ENCODE measurements at places on chromosomes 11 and 22.

DNA sequence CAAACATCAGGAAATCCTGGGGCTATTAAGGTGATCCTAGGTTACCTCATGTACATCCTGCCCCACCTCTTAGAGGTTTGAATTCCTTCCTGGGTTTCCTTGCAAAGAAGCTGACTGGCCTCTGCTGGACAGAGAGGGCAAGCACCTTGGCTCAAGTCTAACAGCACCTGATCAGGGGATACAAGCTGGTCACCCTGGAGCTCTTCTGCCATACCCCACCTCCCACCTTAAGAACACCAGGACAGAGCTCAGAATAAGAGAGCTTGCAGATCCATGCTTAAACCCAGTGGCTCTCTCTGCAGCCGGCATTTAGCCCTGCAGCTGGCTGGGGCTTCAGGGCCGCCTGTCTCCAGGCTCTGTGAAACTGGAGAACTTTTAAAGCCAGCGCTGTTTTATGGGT, 386.6 kb upstream of the NARS2 start:
- DNase-seq: no peak

- DNase-seq: peak; percentile 33
These were observed 108.2 kb upstream of the CD44 start for GRCh38 chr11:35030716-35031213.

- DNase-seq: no peak
These were observed 17.8 kb downstream of the NAGA start for GRCh38 chr22:42052765-42053164.

GRCh38 chr11:92790366-92790765, 179.1 kb upstream of the MTNR1B start:
- DNase-seq: no peak

DNA sequence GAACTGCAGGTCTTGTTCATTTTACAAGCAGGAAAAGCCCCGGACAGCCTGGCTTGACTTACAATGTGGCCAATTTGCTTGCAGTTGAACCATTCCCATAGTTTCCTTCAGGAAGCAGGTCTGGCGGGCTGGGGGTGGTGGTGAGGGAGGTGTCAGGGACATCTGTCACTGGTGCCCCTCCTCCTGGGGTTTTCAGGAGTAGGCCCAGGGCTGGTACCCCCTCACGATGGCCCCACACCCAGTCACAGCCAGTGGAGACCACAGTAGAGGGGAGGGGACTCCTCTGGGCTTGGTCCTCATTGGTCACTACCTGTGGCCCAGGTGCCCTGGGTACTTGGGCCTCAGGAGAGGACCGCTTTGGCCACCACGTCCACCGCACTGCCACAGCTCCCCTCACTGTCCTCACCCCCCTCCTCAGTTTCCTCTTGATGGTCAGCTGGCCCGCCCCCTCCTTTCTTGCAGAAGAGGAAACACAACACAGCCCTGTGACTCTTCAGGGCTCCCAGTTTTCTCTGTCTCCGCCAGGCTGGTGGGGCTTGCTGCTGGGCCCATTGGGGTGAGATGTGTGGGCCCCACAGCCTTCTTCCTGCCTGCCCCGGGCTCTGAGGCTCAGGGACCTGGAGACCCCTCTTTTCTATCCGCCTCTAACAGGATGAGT, 39.8 kb upstream of the SHISAL1 start:
- no peak for DNase-seq
